ENCODE measurements at places on chromosomes 3 and 15. TPM values are rescaled to one million over a fixed set of nuclear protein-coding genes. Genes with fewer than 3 reads are reported as not detected.

DNA sequence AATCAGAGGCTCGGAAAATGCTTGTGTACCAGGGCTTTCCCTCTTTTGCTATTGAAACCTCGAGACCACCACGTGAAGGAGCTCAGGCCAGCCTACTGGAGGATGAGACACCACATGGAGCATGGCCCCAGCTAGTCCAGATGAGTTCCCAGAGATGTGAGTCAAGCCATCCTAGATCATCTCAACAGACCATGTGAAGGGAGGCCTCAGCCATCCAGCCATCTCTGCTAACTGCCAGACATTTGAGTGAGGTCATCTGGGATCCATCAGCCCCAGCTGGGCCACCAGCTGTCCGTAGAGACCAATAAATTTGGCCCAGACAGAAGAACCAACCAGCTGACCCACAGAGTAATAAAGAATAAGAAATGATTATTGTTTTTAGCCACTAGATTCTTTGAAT is 62.8 kb upstream of the PROK2 start:
- no peaks in the 10 kb centered on the region for H3K36me3 ChIP-seq
- no peak for DNase-seq

CLRN1 gene
- not detected for total RNA-seq

DNA sequence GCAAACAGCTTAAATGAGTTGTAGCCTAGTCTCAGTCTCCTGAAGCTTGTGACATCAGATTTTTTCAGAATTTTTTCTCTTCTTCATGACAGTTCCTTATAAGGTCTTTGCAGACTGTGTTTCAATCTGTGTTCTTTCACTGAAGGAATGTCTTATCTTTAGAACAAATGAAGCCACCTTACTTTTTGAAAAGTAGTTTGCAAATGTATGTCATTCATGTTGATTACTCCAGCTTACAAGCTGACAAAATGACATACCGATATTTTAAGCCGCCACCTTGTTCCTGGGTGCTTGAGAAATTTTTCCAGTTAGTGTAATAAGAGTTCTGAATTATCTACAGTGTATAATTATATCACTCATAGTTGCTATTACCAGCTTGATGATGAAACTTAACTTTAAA is 57.0 kb downstream of the ASTE1 start:
- H3K27ac ChIP-seq = no peak overlapping the region
- no peak for DNase-seq
- H3K4me1 ChIP-seq = peaks cover 8% of the 10 kb centered on the region
- H3K36me3 ChIP-seq = peaks cover 52% of the 10 kb centered on the region
- H3K4me3 ChIP-seq = no peak overlapping the region

TUSC7 gene
- total RNA-seq = not detected

MYO5C gene
- total RNA-seq = 0.50 TPM

DNA sequence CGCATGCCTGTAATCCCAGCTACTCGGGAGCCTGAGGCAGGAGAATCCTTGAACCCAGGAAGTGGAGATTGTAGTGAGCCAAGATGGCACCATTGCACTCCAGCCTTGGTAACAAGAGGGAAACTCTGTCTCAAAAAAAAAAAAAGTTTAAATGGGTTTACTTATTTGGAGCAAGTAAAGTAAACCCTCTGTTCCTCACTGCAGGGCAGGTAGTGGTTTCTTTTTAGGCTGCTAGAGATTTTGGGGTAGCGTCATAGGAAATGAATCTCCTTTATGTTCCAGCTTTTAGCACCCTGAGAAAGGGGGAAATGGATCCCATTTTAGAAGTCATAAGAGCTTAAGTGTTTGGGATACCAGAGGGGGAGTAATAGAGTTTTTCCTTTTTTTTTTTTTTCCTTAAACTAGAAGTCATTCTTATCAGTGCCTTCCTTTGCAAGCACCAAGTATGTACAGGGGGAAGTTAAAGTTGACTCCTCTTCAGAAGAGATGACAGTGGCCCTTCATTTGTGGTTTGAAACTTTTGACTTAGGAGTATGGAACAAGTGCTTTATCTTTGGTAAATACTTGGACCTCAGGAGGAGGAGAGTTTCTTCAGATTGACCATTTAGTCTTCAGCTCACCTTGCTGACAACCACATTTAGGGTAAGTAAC is 8.0 kb downstream of the PXK start:
- H3K36me3 ChIP-seq = peaks cover 18% of the 10 kb centered on the region
- no peaks in the 10 kb centered on the region for H3K27me3 ChIP-seq
- no peak overlapping the region for H3K4me3 ChIP-seq
- peaks cover 20% of the 10 kb centered on the region for H3K4me1 ChIP-seq
- H3K27ac ChIP-seq = no peak overlapping the region
- DNase-seq = no peak
